ENCODE measurements at places on chromosomes 2 and 18. TPM values are rescaled to one million over a fixed set of nuclear protein-coding genes. Genes with fewer than 3 reads are reported as not detected.

- peak; percentile 13 for DNase-seq
- no peaks in the 10 kb centered on the region for H3K36me3 ChIP-seq
- H3K4me3 ChIP-seq: no peak overlapping the region
- H3K27me3 ChIP-seq: no peaks in the 10 kb centered on the region
These were observed 266.1 kb downstream of the ZNF385B start for GRCh38 chr2:179595284-179595683.

GRCh38 chr2:160137464-160137863 is 62.6 kb downstream of the ITGB6 start:
- H3K4me1 ChIP-seq: no peaks in the 10 kb centered on the region
- H3K36me3 ChIP-seq: no peaks in the 10 kb centered on the region
- H3K4me3 ChIP-seq: no peak overlapping the region
- no peak overlapping the region for H3K27ac ChIP-seq
- H3K27me3 ChIP-seq: no peaks in the 10 kb centered on the region
- no peak for DNase-seq

GRCh38 chr2:173773076-173773475 is 192.1 kb downstream of the SP3 start:
- DNase-seq: no peak
- H3K4me3 ChIP-seq: no peak overlapping the region
- H3K27me3 ChIP-seq: no peaks in the 10 kb centered on the region
- no peak overlapping the region for H3K27ac ChIP-seq
- H3K4me1 ChIP-seq: peaks cover 18% of the 10 kb centered on the region

DNA sequence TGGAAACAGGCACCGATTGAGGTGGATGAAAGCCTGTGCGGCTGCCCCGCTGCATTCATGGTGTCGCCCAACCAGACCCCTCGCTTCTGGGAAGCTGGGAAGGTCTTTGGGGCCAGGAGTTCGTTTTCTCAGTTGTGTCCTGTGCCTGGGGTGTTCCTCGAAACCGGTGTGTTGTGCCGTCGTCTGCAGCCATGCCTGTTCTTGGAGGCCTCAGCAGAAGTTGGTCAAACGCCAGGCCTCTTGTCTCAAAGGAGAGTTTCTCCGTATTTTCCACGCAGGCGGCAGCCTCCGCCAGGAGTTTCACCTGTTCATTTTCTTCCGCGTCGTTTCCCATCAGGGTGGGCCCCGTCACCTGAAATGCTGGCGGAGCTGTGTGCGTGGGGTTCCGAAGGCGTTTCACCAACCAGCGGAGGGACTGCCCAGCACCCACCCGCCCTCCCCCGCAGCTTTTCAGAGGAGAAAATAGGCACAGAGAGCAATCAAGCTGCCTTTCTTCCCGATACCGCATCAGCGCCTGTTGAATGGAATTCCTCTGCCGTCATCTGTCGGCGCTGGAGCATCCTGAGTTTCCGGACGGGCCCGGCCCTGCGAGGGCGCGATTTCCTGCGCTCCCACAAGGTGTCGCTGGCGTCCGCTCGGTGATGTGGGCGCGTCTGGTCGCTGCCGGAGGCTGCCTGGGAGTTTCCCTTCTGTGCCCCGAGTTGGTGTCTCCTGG is 17.0 kb upstream of the NFATC1 start:
- H3K27ac ChIP-seq: no peak overlapping the region
- peak overlapping the region; percentile 24 for H3K4me3 ChIP-seq
- peak; percentile 92 for DNase-seq
- H3K4me1 ChIP-seq: no peaks in the 10 kb centered on the region
- H3K27me3 ChIP-seq: no peaks in the 10 kb centered on the region

The FBLN7 gene
- total RNA-seq: 18.4 TPM
